ENCODE measurements at places on chromosomes 5 and 9. TPM values are rescaled to one million over a fixed set of nuclear protein-coding genes. Genes with fewer than 3 reads are reported as not detected.

EIF4E1B gene
- total RNA-seq = not detected

IL3 gene
- total RNA-seq = not detected

FOXI1 gene
- total RNA-seq = not detected

ZFP37 gene
- total RNA-seq = 1.8 TPM

ORM2 gene
- total RNA-seq = not detected

BASP1 gene
- total RNA-seq = 269 TPM

EMB gene
- total RNA-seq = 2.4 TPM

KIF20A gene
- total RNA-seq = 42.0 TPM

HSD17B3 gene
- 0.17 TPM for total RNA-seq

ZNF483 gene
- 0.40 TPM for total RNA-seq

CCDC69 gene
- total RNA-seq = 1.7 TPM

FOXD4 gene
- total RNA-seq = 0.56 TPM

PCDHA9 gene
- total RNA-seq = 0.04 TPM

GPR21 gene
- total RNA-seq = not detected

DAB2IP gene
- 13.2 TPM for total RNA-seq

FAM163B gene
- not detected for total RNA-seq

HTR1A gene
- total RNA-seq = not detected

SMIM33 gene
- total RNA-seq = not detected

OTP gene
- total RNA-seq = 0.19 TPM

AP3B1 gene
- 18.9 TPM for total RNA-seq

SLIT3 gene
- total RNA-seq = 15.3 TPM

RGMB gene
- 9.3 TPM for total RNA-seq

ANKDD1B gene
- total RNA-seq = not detected

SPATA24 gene
- total RNA-seq = 4.1 TPM

ARL10 gene
- 0.09 TPM for total RNA-seq

SPATA31C1 gene
- not detected for total RNA-seq

CDH9 gene
- total RNA-seq = not detected

INSL4 gene
- total RNA-seq = 13.9 TPM

PDCD1LG2 gene
- 0.24 TPM for total RNA-seq

KCNIP1 gene
- total RNA-seq = not detected

PAM gene
- 24.9 TPM for total RNA-seq

PCDHGC3 gene
- 7.0 TPM for total RNA-seq

ANXA2R gene
- total RNA-seq = 3.0 TPM

NUTM2G gene
- not detected for total RNA-seq

FCN2 gene
- not detected for total RNA-seq

SVEP1 gene
- total RNA-seq = 1.6 TPM

All from A549 treated with RU486 at 1 μM for 4 hours (cell line).